Cerebellar cortex (tissue), 1 donor: ENCODE measurements at places on chromosomes 4 and X.

DNA sequence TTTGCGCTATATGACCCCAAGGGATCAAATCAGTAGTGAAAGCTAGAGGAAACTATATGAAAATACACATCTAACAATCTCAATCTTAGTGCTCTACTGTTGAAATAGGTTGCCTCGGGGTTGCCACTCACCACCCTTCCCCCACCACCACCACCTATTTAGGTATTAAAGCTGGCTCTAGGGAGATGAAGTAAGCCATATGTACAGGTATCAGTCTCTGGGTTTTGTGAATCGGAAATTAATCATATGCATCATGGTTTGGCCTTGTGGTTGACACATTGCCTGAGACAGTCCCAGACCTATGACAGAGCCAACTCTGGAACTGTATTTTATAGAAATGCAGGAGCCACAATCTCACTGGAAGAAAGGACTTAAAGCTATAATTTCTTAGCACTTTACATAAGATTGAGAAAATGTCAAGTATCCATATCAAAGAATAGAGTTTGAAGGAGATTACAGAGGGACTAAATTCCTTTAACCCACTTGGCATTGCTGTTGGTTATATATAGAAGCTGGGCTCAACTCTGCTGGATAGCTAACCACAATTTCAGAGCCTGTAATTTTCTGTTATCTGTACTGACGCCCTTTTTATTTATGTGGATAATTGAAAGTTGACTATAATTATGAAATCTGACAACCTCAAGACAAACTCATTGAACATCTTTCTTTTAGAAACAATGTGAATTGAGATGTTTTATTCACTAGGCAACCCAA is 26.7 kb upstream of the BMP2K start:
- DNase-seq: no peak

- no peak for DNase-seq
Measured at GRCh38 chrX:118536204-118536603, 40.6 kb downstream of the DOCK11 start.

- no peak for DNase-seq
Measured at GRCh38 chrX:68238568-68238967, 194.7 kb downstream of the OPHN1 start.

DNA sequence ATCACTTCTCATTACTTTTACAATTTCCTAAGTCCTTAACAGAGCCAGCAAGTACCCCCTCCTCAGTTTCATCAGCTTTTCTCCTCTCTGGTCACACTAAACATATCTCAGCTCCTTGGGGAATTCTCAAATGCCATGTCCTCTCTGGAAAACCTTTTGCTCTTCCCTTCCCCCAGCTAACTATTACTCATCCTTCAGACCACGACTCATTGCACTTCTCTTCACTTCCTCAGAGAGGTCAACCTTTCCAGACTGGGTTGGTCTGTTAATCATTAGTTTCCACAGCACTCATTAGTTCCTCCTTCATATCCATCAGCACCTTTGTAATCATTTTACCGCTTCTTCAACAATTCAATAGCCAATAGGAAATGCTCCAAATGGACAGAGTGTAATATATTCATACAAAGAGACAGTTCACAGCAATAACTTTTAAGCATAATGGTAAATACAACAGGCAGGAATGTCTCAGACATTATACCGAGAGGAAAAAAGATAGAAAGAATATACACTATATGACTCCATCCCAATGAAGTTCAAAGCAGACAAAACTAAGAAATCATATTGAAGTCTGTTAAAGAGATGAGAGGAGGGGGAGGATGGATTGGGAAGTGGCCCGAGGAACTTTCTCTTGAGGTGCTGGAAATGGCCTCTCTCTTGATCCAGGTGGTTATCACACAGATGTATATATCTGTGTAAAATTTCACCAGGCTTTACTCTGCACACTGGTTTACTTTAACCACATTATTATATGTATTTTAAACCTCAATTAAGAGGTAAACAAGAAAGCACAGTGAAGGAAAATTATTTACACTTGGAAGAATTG is 39.6 kb downstream of the DDX60L start:
- no peak for DNase-seq

DNA sequence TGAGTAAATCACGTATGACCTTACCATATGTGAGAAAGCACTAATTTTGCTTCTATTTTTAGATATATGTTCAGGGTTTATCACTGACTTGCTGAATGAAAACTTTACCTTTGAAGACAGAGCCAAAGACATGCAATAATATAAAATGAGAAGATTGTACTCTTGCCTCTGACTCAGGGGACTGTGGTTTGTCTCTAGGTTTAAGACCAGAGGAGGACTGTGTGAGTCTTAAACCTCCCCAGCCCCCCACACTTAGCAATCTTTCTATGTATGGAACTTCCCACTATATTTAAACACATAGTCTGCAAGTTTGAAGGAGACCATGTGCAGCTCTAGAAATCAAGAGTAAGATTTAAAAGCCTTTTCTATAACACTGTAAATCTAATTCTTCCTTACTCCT is 368.7 kb upstream of the FAM241A start:
- no peak for DNase-seq

DNA sequence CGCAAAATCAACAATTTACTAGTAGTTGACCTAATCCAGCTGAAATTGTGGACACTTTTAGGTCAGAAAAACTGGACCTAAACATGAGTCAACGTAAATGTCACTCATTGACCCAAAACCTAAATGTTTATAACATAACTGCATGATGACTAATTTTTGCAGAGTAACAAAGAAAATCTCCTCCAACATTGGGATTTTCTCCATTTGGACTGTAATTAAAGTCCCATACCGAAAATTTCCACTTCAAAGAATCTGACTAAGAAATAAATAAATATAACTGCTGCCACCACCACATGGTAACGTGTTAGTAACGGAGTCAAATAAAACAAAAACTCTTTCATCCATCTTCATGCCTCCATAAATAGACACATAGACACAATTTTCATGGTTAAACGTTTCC is 1.9 kb downstream of the ADGRA3 start:
- DNase-seq: no peak

- no peak for DNase-seq
Measured at GRCh38 chrX:154890990-154891639, 5.0 kb downstream of the F8A1 start.

- no peak for DNase-seq
Measured at GRCh38 chr4:31106419-31106818, 386.2 kb downstream of the PCDH7 start.

DNA sequence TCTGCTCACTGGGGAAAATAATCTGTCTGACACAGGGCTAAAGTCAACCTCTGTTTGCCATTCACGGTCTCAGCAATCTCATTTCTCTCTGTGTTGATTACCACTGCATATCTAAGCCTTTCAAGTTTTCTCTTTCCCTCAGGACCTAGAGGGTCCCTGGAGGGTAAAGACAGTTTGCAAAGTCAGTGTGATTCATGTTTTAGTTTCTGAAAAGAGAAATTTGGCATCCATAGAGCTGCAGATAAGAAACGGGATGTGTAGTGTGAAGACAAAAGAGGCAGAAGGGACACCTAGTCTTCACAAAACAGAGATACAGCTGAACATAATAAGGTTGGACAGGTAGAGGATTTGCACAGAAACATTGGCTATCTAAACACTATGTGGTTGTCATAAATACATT is 34.5 kb upstream of the KDR start:
- no peak for DNase-seq

GRCh38 chrX:9354918-9355317 is 109.9 kb upstream of the TBL1X start:
- DNase-seq: no peak

DNA sequence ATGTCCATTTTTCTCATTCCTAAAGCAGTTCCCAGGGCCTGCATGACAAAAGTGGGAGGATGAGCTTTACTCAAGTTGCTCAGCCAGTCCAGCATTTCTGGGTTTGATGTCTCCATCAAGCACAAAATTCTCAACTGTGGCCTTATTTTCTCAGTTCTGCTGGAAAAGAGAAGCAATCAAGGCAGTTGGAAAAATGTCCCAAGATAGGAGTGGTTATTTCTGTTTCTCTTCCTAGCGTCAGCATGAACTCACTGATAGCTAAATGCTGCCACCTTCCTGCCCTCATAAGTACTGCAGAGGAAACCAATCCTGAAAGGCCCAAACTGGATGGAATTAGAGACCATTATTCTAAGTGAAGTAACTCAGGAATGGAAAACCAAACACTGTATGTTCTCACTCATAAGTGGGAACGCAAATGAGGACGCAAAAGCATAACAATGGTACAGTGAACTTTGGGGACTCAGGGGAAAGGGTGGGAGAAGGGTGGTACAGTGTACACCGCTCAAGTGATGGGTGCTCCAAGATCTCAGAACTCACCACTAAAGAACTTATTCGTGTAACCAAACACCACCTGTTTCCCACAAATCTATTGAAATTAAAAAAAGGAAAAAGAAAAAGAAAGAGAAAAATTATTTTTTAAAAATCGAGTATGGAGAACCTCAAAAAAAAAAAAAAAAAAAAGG is 29.6 kb downstream of the ADH7 start:
- DNase-seq: peak; percentile 60

GRCh38 chr4:3177426-3177825 is 71.5 kb upstream of the MSANTD1 start:
- DNase-seq: no peak

GRCh38 chr4:44623676-44624075 is 27.7 kb downstream of the YIPF7 start:
- no peak for DNase-seq

GRCh38 chrX:14476205-14476604 is 53.1 kb upstream of the GLRA2 start:
- DNase-seq: peak; percentile 50

DNA sequence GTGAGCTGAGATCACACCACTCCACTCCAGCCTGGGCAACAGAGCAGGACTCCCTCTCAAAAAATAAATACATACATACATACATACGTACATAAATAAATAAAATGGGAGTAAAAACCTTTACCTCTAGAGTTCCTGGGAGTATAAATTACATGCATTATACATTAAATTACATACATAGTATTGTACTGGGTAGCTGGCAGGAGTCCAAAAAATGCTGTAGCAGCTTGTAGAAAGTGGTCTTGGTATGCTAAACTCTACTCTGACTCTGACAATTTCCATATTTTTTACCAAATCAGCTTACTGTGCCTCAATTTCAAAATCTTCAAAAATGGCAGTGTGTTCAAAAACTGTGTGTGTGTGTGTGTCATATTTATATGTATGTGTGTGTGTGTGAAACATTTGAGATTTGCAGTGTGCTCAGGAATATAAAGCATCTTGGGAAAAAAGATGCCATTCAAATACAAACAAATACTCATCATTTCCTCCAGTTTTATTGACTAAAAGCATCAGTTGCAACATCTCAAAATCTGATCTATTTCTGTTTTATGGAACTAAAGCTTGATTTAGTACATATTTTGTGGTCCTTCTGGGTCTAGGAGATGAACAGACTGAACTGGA is 171.7 kb downstream of the SHROOM3 start:
- no peak for DNase-seq
